CD4-positive, alpha-beta T cell (primary cell): ENCODE measurements at places on chromosomes 16 and 17.

- DNase-seq: no peak
Observed at GRCh38 chr16:50154420-50154950, 1.4 kb downstream of the TENT4B start.

DNA sequence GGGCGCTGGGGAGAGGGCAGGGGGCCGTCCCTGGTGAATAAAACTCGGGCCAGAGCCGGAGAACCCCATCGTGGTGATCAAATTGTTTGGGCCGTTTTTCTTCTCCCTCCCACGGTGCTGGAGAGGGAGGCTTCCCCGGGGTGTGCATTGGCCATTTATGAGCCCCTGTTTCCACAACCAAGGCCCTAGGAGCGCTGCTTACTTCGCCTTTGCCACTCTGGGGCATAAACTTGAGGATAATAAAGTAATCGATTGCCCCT lies 544 bp downstream of the CCP110 start:
- DNase-seq: no peak

GRCh38 chr17:2338315-2338657 lies 985 bp downstream of the SGSM2 start:
- no peak for DNase-seq

DNA sequence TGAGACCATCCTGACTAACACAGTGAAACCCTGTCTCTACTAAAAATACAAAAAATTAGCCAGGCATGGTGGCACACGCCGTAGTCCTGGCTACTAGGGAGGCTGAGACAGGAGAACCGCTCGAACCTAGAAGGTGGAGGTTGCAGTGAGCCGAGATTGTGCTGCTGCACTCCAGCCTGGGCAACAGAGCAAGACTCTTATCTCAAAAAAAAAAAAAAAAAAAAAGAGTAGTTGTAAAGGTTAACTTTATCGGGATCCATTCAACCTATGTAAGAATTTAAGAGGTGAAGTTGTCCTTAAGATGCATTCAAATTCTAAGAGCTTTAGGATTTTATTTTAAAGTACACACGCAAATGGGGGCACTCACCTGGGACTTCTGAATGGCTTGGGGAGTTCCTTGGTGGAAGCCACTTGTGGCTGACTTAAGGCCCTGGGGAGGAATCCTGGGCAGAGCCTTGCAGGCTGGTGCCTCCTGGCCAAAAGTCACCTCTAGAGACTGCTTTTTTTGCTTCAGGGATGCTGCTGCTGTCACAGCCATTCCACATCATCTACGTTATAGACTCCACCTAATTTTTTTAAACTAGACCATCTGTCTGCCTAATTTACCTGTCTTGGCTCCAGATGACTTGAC lies 3.3 kb downstream of the CTCF start:
- DNase-seq: no peak

DNA sequence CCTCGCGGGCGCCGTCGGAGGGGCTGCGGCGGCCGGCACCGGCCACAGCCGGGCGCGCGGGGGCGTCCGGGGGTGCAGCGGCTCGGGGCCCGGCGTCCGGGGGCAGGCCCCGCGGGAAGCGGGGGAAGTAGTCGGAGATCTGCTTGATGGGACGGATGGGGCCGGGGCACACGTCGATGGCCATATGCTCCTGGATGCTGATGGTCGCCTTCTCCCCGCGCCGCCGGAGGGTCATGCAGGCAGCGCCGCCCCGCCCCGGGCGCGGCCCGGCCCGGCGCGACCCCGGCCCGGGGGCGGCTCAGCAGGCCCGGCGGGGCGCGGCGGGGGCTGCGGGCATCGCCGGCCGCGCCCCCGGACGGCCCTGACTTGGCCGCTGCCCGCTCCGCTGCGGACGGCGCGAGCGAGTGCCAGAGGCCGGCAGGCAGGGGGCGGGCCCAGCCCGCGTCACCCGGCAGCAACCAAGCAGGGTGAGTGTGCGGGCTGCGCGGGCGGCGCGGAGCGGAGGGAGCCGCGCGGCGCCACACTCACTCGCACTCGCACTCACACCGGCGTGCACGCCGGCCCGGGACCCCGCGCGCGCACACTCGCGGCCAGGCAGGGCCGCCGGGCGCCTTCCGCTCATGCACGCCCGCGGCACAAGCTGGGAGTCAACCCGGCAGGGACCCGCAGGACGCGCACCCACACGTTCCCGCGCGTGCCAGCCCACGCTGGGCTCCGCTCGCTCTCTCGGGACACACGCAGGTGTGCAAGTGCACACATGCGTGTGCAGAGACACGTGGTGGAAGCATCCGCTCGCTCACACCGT lies at the start of gene DOC2B:
DOC2B (minus strand) TSS at position 406 of the 805 bp plus-strand sequence; CDS start at position 235, 171 bp downstream.
- no peak for DNase-seq

DNA sequence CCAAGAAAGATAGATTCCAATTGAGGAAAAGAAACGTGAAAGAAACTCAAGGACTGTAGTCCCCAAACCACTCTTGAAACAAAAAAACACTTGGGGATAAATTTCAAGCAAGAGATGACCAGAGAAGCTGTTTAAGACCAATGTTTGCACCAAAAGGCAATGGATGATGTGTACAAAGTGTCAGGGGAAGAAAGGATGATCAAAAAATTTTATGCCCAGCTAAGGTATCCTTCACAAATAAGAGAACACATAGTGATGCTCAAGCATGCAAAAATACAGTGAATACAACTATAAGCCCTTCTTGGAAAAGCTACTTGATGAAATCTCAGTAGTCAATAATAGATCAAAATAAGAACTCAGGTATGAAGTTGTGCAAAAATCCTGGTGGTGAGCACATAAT lies 281.1 kb downstream of the CEP112 start:
- DNase-seq: no peak

DNA sequence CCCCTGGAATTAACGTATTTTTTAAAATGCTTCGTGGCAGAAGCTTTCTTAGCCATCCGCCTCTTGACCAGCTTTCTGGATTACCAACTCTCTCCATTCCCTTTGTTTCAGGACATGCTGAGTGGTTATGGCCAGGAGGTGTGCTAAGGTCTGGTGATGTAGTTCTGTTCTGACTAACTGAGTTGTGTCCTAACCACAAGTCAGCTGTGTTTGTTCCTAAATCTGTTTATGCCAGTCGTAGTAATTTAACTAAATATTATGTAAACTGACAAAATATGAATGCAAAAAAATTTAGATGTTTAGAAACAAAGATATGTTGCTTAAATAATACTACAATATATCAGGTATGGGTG lies 61.6 kb downstream of the MRTFB start:
- no peak for DNase-seq

GRCh38 chr17:81912441-81913309 lies 1.5 kb upstream of the PCYT2 start:
- no peak for DNase-seq

DNA sequence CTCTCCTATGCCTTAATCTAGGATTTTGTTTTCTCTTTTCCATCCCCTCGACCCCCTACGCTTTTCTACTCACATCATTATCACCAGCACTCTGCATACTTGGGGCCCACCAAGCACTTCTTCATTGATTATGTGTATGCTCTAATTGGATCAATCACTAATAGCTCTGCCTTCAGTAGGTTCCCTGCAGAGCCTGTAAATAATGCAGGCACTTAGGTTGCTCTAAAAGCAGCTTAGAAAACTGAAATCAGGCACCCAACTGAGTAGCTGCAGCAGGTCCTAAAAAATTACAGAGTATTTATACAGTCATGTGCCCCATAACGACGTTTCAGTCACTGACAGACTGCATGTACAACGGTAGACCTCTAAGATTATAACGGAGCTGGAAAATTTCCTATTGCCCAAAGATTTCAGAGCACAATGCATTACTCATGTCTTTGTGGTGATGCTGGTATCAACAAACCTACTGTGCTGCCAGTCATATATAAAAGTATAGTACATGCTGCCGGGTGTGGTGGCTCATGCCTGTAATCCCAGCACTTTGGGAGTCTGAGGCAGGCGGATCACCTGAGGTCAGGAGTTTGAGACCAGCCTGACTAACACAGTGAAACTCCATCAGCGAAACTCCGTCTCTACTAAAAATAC lies 280.4 kb downstream of the HS3ST3B1 start:
- no peak for DNase-seq

DNA sequence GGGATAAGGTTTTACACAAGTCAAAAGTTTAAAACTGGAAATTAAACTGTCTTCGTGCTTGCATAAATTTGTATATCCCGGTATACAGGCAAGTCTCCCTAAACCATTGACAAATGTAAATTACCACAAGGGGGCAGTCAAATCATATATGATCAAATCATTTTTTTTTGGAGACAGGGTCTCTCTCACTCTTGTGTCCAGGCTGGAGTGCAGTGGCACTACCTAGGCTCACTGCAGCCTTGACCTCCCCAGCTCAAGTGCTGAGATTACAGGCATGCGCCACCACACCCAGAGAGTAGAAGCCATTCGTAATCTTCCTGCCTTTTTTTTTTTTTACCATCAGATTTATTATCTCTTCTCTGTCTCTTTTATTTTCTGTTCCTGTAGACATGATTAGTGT lies 18.5 kb downstream of the TOP2A start:
- peak; percentile 52 for DNase-seq

- no peak for DNase-seq
Observed at GRCh38 chr16:72195609-72196008, 23.7 kb upstream of the PMFBP1 start.

DNA sequence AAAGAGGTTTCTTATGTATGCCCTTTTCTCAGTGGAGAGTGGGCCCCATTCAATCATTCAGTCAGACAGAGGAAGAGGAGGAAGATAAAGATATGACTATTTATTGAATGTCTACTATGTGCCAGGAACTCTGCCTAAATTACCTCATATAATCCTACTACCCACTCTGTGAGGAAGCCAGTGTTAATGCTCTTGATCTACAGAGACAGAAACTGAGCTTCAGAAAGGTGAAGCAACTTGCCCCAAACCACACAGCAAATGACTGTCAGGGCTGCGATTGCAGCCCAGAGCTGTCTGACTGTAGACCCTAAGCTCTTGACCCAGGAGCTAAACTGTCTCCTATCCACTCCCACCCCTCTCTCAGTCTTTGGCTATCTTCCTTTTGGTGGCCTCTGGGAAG lies 8.4 kb downstream of the SRCIN1 start:
- DNase-seq: no peak

DNA sequence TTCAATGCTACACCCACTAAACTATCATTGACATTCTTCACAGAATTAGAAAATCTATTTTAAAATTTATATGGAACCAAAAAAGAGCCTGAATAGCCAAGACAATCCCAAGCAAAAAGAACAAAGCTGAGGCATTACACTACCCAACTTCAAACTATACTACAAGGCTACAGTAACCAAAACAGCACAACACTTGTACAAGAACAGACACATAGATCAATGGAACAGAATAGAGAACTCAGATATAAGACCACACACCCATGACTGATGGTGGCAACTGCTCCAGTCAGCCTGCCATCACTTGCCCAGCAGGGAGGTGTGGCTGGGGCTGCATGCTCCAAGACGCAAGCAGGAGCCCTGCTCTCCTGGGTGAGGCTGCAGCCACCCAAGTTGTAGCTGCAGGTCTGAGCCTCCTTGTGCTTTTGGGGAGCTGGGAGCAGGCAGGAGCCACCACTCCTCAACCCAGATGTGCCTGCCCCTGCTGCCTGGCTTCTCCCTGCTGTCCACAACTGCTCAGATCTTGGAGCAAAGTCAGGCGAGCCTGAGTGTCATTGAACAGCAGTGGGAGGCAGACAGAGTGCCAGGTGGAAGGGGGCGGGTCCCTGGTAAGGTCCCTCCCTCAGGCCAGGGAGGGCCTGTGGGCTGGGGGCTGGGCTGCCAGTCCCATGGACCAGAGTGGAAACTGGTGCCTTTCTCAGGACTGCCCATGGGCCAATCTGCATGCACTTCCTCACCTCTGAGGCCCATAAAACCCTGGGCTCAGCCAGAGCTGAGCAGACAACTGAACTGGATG lies 24.7 kb downstream of the SSH2 start:
- no peak for DNase-seq

GRCh38 chr16:31360251-31360650 lies 5.3 kb downstream of the ITGAX start:
- DNase-seq: no peak

DNA sequence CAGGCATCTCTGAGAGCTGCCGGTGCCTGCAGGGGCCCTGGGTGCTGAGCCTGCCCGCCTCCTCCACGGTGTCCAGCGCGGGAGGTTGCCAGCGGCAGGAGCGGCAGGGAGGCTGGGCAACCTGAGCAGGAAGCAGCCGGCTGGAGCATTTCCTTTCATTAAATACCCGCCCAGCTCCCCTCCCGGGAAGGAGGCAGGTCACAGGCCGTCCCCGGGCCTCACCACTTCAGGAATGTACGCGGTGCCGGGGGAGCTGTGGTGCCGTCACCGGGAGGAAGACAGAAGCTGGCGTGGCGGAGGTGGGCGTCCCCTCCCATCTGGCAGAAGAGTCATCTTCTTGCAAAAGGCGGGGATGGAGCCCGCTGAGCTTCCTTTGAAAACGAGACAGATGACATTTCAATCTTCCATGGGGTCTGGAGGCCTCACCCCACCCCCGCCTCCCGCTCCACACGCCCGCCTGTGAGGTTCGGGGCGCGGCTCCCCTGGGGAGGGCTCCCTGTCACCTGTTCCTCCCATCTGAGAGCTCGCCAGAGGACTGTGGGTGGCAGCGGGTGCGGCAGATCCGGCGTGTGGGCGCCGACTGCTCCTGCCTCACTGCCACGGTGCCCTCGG lies 16.0 kb downstream of the SOX8 start:
- DNase-seq: peak; percentile 61

- no peak for DNase-seq
Observed at GRCh38 chr17:47929218-47930000, 12.0 kb upstream of the PNPO start.

DNA sequence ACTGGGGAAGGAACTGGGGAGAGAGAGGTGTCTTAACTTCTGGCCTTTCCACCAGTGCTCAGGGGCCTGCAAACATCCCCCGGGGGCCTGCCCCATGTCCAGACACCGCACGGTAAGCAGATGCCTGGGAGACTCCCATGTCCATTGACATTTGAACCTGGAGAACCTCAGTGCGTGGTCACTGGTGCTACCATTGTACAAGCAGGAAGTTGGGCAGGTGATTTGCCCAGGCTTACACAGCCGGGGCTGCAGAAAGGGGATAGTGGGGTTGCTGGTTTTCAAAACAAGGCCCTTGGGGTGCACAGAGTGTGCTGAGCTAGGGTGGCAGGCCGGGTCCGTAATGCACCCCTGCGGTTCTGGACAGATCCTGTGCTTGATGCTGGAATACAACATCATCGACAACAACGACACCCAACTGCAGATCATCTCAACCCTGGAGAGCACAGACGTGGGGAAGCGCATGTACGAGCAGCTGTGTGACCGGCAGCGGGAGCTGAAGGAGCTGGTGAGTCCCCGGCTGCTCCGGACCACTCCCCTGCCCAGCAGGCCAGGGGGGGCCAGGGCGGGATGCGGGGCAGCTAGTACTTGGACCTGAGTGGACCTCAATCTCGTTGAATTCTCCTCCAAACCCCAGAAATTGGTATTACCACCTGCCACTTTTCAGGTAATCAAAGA lies 77.7 kb upstream of the PLCG2 start:
- no peak for DNase-seq

GRCh38 chr17:28145348-28145747 lies 102.9 kb downstream of the NLK start:
- DNase-seq: no peak

- DNase-seq: no peak
Observed at GRCh38 chr17:75273977-75274708, 3.1 kb upstream of the MIF4GD start.

GRCh38 chr17:69501591-69502468 lies 87.3 kb downstream of the MAP2K6 start:
- DNase-seq: peak; percentile 12
